Stimulated activated CD4-positive, alpha-beta T cell treated with anti-CD3 and anti-CD28 coated beads, Interleukin-4, amount 100 ng/mL, for 1 hour (primary cell): ENCODE measurements at places on chromosomes 7 and 10.

- no peak for DNase-seq
These were observed 121.3 kb downstream of the PPP1R9A start for GRCh38 chr7:95028683-95029082.

DNA sequence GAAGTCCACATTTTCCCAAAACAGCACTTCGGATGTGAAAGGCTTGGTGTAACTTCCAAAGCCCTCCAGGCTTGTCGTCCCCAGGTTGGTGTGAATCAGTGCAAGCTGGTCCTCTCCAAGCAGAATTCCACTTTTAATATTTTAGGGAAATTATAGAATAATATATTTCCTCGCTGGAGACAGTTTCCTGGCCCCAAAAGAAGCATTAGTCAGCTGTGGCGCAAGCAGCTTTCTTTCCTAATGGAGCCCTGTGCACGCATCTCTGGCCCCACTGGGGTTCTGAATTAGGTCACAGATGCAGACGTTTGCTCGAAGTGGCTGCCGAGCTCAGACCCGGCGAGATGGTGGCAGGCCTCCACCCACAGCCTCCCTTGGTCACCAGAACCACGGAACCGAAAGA lies 33.3 kb upstream of the MNX1 start:
- DNase-seq, result no peak

- no peak for DNase-seq
These were observed 36.1 kb upstream of the CHST15 start for GRCh38 chr10:124129471-124129870.

- peak; percentile 2 for DNase-seq
These were observed 28.1 kb downstream of the ADAP1 start for GRCh38 chr7:926061-927030.

- no peak for DNase-seq
These were observed 25.4 kb downstream of the SH3PXD2A start for GRCh38 chr10:103829838-103830465.

GRCh38 chr7:82617156-82617555 lies 173.6 kb upstream of the CACNA2D1 start:
- no peak for DNase-seq

DNA sequence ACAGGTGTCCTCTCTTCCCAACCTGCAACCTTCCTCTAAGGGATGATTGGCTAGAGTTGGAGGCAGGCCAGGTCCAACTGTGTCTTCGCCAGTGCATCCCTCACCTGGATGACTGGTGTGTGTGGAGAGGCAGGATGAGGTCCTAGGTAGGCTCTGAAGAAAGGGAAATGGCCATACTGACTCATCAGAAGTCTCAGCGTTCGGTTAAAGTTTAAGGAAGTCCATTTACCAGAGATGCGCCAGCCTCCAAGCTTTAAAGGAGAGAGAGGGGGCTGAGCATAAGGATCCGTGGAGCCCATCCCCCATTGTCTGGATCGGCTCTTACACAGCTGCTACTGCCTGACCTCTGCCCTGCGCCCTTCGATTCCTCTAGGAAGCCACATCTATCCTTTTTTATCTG lies 4.4 kb downstream of the KEL start:
- DNase-seq, result no peak

- DNase-seq, result no peak
These were observed 9.0 kb downstream of the IQCE start for GRCh38 chr7:2567679-2568278.

DNA sequence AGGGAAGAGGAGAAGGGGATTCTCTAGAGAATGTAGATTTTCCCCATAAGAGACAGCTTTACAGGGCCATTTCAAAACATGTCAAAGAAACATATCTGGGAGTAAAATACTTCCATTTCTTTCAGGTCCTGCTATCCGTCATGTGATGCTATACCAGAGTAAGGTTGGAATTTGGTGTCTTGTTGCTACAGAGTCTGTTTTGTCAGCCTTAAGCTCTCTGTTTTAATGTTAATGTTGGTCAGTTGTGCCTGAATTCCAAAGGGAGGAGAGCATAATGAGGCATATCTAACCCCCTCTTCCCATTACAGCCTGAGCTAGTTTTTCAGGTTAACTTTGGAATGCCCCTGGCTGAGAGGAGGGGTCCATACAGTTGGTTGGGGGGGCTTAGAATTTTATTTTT lies 94.7 kb upstream of the CCDC71L start:
- DNase-seq, result no peak

- DNase-seq, result no peak
These were observed 81.2 kb downstream of the PARP12 start for GRCh38 chr7:139981511-139981895.

DNA sequence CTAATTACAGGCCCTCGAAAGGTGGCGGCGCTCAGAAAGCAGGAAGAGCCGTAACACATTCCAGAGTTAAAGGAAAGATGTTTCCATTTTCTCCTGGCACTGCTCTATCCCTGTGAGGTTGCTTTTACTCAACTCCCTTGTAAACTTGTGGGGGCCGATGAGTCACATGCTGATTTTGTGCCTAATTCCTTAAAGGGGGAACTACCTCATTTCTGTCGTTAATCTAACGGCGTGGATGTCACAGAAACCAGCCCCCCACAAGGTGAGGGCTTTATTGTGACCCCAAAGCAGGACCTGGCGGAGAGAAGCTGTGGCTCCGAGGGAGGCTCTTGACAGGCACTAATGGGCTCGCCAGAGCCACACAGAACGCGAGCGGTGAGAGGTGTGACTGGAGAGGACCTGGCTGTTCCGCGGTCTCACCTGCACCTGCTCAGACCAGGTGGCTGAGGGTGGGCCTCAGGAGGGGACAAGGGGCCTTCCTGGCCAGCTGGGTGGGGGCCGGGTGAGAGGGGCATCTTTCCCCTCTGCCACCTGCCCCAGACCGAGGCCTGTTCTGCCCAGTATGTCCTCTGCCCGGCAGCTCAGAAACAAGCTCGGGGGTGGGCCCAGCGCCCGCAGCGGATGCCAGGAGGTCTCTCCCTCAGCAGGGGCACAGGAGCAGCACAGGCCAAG lies 50.9 kb downstream of the CALML3 start:
- no peak for DNase-seq

GRCh38 chr7:39360038-39360437 lies 206.2 kb upstream of the YAE1 start:
- DNase-seq, result no peak
